ENCODE measurements at places on chromosomes 12 and 14. TPM values are rescaled to one million over a fixed set of nuclear protein-coding genes. Genes with fewer than 3 reads are reported as not detected.

TRMT5 gene
- 15.2 TPM for total RNA-seq

REP15 gene
- 2.3 TPM for total RNA-seq

ALX1 gene
- total RNA-seq: not detected

EPYC gene
- not detected for total RNA-seq

LRTM2 gene
- total RNA-seq: not detected

SERPINA9 gene
- not detected for total RNA-seq

DNA sequence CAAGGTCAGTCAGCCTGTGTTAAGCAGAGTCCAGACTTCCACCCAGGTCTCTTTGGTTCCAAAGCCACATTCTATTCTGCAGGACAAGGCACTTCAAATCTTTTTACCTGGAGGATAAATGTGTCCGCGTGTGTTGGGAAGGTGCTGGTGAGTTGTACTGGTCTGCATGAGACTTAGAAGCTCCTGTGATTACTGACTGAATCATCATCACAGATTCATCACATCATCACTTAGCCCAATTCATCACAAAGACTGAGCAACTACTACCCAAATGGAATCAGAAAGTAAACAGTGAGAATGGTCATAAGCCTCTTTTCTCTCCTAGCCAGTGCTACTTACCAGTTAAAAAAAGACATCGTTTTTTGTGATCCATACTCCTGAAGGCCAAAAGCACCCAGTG is 5.3 kb downstream of the SLC15A5 start:
- no peak for DNase-seq

- DNase-seq: no peak
Observed at GRCh38 chr12:82351390-82351789, 6.8 kb downstream of the CCDC59 start.

DNA sequence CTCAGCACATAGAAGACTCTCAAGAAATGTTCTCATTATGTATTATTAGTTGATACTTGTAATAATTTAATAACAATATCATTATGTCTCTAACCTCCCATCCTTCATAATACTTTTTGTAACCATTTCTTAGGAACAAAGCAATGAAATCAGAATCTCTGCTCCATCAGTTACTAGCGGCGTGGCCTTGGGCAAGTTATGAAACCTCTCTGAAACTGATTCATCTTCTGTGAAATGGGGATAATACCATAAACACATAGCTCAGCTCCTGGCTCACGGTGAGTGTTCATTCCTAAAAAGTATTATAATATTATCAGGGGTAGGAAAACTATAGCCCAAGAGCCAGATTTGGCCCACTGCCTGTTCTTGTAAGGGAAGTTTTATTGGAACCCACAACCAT is 11.4 kb upstream of the CMKLR1 start:
- DNase-seq: no peak
